ENCODE measurements at places on chromosomes 3 and 15. TPM values are rescaled to one million over a fixed set of nuclear protein-coding genes. Genes with fewer than 3 reads are reported as not detected.

CNTN6 gene
- total RNA-seq: not detected

DNA sequence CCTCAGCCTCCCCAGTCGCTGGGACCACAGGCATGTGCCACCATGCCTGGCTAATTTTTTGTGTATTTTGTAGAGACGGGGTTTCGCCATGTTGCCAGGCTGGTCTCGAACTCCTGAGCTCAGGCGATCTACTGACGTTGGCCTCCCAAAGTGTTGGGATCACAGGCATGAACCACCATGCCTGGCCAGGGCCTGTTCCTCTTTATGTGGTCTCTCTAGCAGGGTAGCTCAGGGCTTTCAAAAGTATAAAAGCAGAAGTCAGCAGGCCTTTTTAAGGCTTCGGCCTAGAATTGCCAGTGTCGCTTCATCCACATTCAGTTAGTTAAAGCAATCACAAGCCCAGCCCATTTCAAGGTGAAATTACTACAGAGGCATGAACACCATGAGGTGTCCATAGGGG is 7.6 kb downstream of the VHL start:
- no peak overlapping the region for H3K27ac ChIP-seq
- DNase-seq: no peak
- no peak overlapping the region for H3K4me3 ChIP-seq
- peaks cover 44% of the 10 kb centered on the region for H3K36me3 ChIP-seq

DNA sequence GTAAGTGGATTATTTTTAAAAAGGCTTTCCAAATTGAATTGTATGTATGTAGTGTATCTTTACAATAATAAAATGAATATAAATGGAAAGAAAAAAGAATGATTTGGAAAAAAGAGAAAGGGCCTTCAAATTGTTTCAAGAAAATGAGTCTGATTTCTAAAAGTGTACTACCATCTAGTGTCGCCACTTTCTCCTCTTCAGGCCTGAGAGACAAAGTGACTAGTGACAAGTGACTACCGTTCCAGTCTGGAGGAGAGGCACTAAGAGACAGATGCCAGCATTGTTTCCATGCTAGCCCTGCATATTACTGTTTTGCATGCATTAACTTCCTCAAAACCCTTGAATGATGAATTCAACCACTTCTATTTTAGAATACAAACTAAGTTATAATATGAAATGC is 39.3 kb downstream of the P3H2 start:
- H3K27me3 ChIP-seq: no peaks in the 10 kb centered on the region
- no peak overlapping the region for H3K4me3 ChIP-seq
- no peaks in the 10 kb centered on the region for H3K4me1 ChIP-seq
- no peaks in the 10 kb centered on the region for H3K36me3 ChIP-seq

GRK7 gene
- total RNA-seq: not detected

DNA sequence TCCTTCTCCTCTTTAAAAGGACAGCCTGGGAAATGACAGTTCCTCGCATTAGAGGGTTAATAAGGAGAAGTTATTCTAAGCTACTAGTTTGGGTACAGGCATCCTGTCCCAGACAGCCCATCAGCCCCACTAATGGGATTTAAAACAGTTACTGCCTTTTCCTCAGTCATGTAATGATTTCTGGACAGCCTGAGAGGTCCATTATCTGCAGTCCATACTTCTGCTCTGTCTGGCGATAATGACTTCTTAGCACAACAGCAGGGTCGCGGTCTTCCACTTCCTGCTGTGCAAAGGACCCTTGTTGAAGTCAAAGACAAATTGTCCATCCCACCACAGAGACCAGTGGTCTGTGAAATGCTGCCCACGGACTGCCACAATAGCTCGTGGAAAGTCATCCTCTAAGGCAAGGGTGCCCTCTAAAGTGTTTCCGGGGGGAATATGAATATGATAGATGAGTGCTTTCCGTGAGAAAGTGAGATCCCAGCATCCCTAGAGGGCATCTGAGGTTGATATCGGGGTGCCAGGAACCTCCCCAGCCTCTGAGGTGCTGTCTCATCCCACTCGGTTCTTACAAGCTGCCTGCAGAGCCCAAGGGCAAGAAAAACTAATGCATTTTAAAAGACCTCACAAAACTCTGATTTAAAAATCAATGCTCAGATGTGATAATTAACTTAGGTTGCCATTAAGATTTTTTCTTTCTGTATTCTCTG is 100.7 kb downstream of the SHOX2 start:
- no peaks in the 10 kb centered on the region for H3K4me1 ChIP-seq
- H3K4me3 ChIP-seq: no peak overlapping the region
- no peaks in the 10 kb centered on the region for H3K27me3 ChIP-seq
- DNase-seq: no peak
- H3K36me3 ChIP-seq: no peaks in the 10 kb centered on the region

DNA sequence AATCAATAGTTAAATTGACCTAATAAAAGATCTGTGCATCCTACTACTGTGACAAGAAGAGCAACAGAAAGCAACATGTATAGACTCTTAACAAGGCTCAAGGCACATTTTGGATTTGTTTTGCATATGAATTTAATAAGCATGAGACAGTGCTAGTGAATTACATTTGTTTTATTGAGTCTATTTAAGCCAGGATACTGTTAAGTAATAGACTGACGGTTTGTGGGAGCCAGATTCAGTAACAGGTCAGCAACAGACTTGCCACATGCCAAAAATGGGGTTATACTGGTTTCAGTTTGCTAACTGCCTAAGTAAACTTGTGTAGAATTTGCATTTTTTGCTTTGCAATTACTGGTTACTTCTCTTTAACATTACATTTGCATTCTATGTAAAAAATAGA is 54.0 kb downstream of the MBNL1 start:
- H3K27me3 ChIP-seq: no peaks in the 10 kb centered on the region
- peak overlapping the region; percentile 34 for H3K27ac ChIP-seq
- peaks cover 80% of the 10 kb centered on the region for H3K4me1 ChIP-seq
- peaks cover 31% of the 10 kb centered on the region for H3K36me3 ChIP-seq

GRCh38 chr3:12752809-12753208 is 6.2 kb downstream of the TMEM40 start:
- peaks cover 7% of the 10 kb centered on the region for H3K4me1 ChIP-seq
- H3K36me3 ChIP-seq: no peaks in the 10 kb centered on the region
- no peak overlapping the region for H3K4me3 ChIP-seq
- DNase-seq: no peak
- H3K27ac ChIP-seq: no peak overlapping the region
- peaks cover 4% of the 10 kb centered on the region for H3K27me3 ChIP-seq

GRCh38 chr15:30877070-30877469 is 26.6 kb upstream of the FAN1 start:
- no peak overlapping the region for H3K27ac ChIP-seq
- no peaks in the 10 kb centered on the region for H3K27me3 ChIP-seq
- peaks cover 18% of the 10 kb centered on the region for H3K36me3 ChIP-seq
- H3K4me3 ChIP-seq: no peak overlapping the region
- H3K4me1 ChIP-seq: peaks cover 7% of the 10 kb centered on the region

DNA sequence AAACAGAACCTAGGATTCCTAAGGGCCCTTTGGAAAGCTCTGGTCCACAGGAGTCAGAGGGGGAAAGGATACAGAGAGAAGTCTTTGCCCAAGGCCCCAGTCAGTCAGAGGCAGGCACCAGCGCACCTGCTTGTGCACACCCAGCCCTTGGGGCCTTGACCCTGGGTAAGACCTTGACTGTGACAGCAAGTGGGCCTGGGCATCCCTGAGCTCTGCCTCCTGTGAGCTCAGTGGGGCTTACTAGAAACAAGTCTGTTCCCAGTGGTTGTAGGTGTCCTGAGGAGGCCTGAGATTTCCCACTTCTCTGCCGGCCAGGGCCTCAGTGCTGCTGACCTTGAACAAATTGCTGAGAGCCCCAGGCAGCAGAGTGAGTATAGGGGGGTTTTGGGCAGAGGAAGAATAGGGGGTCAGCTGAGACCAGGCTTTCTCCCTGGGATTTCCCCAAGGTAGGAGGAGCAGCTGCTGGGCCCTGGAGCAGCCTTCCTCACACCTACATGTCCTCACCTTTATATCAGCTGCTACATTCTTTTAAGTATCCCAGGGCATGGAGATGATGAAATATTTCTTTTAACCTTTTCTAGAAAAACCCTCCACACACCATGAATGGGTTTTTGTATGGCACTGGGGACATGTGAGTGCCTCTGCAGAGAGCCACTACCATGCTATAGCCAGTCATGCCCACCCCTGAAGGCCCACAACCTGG is 9.7 kb upstream of the DAG1 start:
- H3K27ac ChIP-seq: no peak overlapping the region
- DNase-seq: no peak
- H3K36me3 ChIP-seq: no peaks in the 10 kb centered on the region
- peaks cover 2% of the 10 kb centered on the region for H3K27me3 ChIP-seq
- no peak overlapping the region for H3K4me3 ChIP-seq

CLDN18 gene
- not detected for total RNA-seq

DNA sequence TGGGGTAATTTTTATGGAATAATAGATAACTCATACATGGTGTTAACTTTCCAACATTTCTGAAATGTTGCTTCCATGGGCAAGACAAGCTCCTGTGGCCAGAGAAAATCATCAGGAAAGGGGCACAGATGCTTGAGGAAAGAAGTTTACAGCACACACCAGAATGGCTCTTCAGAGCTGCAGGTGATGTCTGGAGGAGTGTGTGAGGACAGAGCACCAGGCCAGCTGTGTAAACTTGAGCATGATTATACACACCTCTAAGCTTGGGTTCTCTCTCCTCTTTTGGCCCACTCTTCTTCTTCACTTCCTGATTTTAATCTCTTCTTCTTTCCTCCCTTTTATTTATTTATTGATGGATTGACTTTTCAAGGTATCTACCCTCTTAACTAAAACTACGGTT is 676.0 kb downstream of the GRM7 start:
- no peak overlapping the region for H3K4me3 ChIP-seq
- no peaks in the 10 kb centered on the region for H3K4me1 ChIP-seq
- no peaks in the 10 kb centered on the region for H3K27me3 ChIP-seq
- no peak overlapping the region for H3K27ac ChIP-seq

HTR3C gene
- not detected for total RNA-seq

DNA sequence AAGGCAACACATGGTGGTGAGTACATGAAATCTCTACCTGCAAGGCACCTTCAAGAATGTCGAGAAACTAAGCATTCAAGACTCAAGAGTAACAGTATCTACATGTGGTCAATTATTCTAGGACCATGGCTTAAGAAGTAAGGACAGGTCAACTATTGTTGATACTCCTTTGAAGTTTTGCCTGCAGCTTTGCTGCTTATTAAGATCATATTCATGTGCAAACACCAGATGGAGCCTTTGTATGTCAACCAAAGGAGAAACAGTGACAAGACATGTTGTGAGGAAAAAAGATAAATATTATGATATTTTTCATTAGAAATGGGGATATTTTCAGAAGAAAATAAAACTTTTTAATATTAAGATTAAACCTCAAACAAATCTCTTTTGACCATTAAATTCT is 52.3 kb upstream of the FGF7 start:
- H3K27me3 ChIP-seq: peaks cover 2% of the 10 kb centered on the region
- no peaks in the 10 kb centered on the region for H3K36me3 ChIP-seq
- H3K4me3 ChIP-seq: no peak overlapping the region
- H3K27ac ChIP-seq: no peak overlapping the region

- H3K27ac ChIP-seq: no peak overlapping the region
- no peak for DNase-seq
- no peak overlapping the region for H3K4me3 ChIP-seq
- no peaks in the 10 kb centered on the region for H3K4me1 ChIP-seq
- H3K27me3 ChIP-seq: peaks cover 3% of the 10 kb centered on the region
Measured at GRCh38 chr15:31792611-31793199, 237.6 kb upstream of the CHRNA7 start.

DNA sequence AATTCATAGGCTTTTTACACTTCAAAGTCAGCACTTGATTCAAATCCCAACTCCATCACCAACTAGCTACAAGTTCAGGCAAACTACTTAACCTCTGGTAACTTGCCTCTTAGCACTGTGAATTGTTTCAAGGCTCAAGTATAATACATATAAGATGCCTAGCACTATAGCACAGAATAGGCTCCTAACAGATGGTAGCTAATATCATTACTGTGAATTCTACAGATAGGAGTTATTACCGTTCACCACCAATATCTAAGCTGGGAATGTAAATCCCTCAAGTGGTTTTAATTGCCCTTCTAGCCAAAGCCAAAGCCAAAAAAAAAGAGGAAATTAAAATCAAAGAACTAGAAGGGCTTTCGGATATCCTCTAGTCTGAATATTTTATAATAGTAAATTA is 15.4 kb downstream of the DLG1 start:
- H3K4me1 ChIP-seq: peaks cover 5% of the 10 kb centered on the region
- DNase-seq: no peak
- no peak overlapping the region for H3K4me3 ChIP-seq
- no peak overlapping the region for H3K27ac ChIP-seq
- H3K27me3 ChIP-seq: no peaks in the 10 kb centered on the region

GRCh38 chr3:119351581-119351980 is 57.4 kb downstream of the ARHGAP31 start:
- H3K27ac ChIP-seq: no peak overlapping the region
- no peak for DNase-seq
- H3K4me1 ChIP-seq: peaks cover 19% of the 10 kb centered on the region
- H3K27me3 ChIP-seq: peaks cover 28% of the 10 kb centered on the region
- no peaks in the 10 kb centered on the region for H3K36me3 ChIP-seq

GRCh38 chr3:124695369-124695768 is 34.9 kb upstream of the UMPS start:
- H3K4me3 ChIP-seq: no peak overlapping the region
- no peak for DNase-seq
- no peak overlapping the region for H3K27ac ChIP-seq
- no peaks in the 10 kb centered on the region for H3K4me1 ChIP-seq
- H3K36me3 ChIP-seq: no peaks in the 10 kb centered on the region
- peaks cover 28% of the 10 kb centered on the region for H3K27me3 ChIP-seq

Data from activated T-helper 1 cell treated with anti-CD3 and anti-CD28 coated beads, Interleukin-12 subunit alpha, Interleukin-12 subunit beta, Interleukin-2, Interleukin-4 antibody, amounts not matched to agents 30 ng/mL and 10 ng/mL and 1 ng/mL, durations not matched to agents 14 hours and 24 hours and 36 hours (primary cell).